ENCODE measurements at places on chromosomes 6 and 20. TPM values are rescaled to one million over a fixed set of nuclear protein-coding genes. Genes with fewer than 3 reads are reported as not detected.

DNA sequence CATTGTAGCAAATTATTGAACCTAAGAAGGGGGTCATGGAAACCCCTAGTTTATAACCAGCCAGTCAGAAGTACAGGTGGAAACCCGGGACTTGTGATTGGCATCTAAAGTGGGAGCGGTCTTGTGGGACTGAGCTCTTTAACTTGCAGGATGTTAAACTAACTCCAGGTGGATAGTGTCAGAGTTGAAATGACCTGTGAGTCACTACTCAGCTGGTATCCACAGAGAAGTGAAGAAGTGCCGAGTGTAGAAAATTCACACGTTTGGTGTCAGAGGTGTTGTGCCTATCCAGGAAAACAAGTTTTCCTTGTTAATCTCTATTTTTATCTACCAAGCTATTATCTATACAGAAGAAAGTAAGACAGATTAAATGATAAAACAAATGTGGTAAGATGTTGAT is 179.7 kb downstream of the ADGRG6 start:
- no peak for DNase-seq

The KIF25 gene
- not detected for total RNA-seq

GRCh38 chr6:87897663-87898062 is 150.0 kb upstream of the SPACA1 start:
- DNase-seq = no peak

The LTA gene
- 1.1 TPM for total RNA-seq

- DNase-seq = no peak
Observed at GRCh38 chr6:154039231-154039842, at the start of gene OPRM1. TSS of gene OPRM1 (plus strand) at chr6:154039240. CDS start at chr6:154039545, 305 bp downstream.

The ID4 gene
- total RNA-seq = 0.10 TPM

The SRSF3 gene
- 362 TPM for total RNA-seq

DNA sequence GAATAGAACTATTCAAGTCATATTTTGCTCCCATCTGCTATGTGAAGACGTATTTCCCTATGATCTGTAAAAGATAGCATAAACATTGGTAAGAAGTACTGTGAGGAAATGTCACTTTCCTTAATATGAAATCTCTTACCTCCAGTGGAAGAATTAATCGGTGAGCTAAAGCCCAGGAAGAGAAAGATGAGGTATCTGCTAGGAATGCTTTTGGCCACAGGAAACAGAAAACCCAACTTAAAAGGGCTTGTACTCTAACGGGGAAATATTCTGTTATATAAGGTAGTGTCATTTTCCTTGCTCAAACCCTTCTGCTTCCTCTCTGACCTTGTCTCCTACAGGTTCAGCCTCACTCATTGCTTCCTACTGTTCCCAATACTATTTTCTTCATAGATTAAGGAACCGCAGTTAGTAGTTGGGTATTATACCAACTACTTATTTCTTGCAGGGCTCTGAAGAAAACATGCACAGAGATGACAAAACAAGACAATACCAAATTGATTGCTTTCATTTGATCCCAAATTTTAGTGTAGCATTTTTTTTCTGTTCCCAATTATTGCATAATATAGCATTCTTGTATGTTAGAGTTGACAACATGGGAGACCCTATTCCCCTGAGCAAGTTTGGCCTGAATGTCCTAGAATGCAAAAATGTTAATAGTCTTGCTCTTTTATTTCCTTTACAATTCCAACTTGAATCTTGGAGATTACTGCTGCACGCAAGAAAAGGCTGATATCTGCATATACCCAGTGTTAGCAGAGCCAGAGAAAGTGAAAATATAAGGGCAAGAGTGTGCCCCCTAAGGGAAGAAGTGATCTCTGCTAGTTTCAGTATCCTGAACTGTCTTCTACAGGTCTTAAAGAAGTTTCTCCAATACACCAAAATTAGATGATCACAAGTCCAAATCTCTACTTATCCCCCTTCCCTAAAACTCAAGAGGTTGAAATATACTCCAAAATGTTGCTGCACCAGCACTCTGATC is 65.3 kb downstream of the AFG1L start:
- no peak for DNase-seq

GRCh38 chr20:48467622-48468021 is 360.2 kb downstream of the PREX1 start:
- DNase-seq = peak; percentile 31

- DNase-seq = no peak
Observed at GRCh38 chr6:35718375-35718736, 18.5 kb upstream of the ARMC12 start.
